Activated T-helper 9 cell treated with anti-CD3 and anti-CD28 coated beads, Interleukin-2, amount 50 U/mL, for 16 hours (primary cell): ENCODE measurements at places on chromosomes 2 and 18.
A peak's percentile ranks its signal among the peaks of the same experiment; 100 is the strongest.

DNA sequence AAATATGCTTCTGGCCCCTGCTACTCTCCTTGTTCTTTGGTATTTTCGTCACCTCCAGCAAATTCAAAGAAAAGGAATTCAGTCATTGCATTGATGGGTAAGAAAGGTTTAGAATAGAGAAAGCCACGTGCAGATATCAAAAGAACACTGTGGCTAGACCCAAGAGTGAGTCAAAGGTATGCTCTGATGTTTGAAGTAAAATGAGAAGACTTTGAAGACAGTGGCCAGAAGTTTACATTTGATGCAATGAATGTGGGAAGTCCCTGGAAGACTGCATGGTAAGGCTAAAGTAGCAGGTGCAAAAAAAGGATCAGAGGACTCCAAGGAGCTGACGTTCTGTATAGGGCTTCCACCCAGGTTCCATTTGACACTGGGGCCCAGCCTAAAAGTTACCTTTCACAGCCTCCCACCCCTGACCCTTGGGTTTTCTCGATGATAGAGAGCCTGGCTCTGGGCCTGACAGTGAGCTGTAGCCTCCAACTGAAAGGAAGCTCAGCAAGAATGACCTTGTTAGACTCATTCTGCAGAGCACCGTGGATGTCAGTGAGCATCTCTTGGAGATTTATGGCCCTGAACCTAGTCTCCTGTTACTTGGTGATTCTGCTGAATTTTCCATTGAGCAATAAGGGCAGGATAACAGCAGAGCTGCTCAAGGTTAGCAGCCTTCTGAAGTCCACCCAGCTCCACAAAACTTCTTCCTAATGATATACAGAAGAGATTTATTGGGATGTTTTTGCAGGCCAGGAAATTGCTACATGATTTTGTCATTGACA lies 223.7 kb upstream of the RBBP8 start:
- DNase-seq: no peak

DNA sequence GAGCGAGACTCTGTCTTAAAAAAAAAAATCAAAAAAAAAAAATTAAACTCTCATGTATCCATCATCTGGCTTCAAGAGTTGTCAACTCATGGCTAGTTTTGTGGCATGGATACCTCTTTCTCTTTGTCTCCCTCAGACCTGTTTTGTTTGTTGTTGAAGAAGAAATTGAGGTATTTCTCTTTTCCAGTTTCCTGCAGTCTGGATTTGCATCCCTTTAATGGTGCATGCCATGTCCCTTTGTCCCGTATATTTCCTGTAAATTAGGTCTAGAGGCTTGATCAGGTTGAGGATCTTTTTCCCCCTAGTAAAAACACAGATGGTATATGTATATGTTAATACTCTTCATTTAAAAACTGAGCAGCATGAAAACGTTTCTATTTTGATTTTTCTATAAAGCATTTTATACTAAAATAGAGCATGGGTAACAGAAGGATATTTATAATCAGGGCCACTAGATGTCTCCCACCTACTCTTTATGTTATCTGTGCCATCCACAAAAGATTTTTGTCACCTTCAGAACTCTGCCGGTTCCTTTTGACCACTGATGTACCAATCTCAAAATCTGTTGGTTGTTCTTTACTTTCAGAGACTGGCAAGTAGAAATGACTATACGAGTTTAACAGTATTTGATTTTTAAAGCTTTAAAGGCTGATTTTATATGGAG lies 80.1 kb downstream of the GALNT1 start:
- no peak for DNase-seq

GRCh38 chr2:112006076-112006410 lies 49.0 kb upstream of the TMEM87B start:
- no peak for DNase-seq

DNA sequence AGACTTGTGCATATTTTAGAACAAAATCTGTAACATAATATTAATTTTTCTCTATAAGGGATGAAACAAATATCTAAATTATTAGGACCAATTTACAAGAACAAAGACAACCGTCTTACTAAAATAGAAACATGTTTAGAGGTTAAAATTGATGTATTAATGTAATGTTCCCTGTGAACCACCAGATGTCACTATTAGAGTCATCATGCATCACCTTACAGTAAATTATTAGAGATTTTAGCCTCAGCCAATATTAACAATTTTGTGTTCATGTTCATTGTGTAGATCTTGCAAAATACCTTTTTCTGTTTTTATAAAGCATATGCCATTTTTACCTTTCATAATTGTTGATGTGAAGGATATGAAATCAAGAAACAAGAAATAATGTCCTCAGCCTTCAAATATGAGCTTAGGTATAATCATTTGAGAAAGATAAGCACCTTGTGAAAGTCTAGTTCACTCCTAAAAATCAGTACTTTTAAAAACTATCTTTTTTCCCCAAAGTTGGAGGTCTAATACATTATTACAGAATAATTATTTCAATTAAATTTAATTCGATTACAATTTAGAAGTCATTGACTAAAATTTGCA lies 344.3 kb upstream of the KCNH7 start:
- DNase-seq: no peak

DNA sequence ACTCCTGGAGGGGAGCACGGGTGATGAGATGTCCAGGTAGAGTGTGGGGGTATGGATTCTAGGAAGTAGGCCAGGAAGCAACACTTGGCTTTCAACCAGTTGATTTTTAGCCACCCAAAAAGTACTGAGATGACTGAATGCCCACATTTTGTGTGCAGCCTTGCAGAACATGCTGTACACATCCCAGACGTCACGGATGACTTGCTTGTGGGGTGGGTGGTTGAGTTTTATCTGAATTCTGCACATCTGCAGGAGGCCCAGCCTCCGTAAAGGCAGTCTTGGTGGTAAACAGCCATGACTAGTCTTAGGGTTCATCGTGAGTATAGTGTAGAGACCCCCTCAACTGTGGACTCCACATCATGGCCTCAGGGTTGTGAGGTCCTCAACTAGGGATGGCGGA lies 53.3 kb upstream of the CCDC195 start:
- no peak for DNase-seq

GRCh38 chr2:140091926-140092325 lies 1311.7 kb upstream of the NXPH2 start:
- no peak for DNase-seq

GRCh38 chr2:100562613-100563406 lies at the start of gene PDCL3:
Gene PDCL3 (plus strand): TSS chr2:100562993. CDS start chr2:100563068, 75 bp downstream.
- peak; percentile 89 for DNase-seq

- DNase-seq: no peak
Measured at GRCh38 chr2:64946769-64947247, 42.4 kb upstream of the SLC1A4 start.

DNA sequence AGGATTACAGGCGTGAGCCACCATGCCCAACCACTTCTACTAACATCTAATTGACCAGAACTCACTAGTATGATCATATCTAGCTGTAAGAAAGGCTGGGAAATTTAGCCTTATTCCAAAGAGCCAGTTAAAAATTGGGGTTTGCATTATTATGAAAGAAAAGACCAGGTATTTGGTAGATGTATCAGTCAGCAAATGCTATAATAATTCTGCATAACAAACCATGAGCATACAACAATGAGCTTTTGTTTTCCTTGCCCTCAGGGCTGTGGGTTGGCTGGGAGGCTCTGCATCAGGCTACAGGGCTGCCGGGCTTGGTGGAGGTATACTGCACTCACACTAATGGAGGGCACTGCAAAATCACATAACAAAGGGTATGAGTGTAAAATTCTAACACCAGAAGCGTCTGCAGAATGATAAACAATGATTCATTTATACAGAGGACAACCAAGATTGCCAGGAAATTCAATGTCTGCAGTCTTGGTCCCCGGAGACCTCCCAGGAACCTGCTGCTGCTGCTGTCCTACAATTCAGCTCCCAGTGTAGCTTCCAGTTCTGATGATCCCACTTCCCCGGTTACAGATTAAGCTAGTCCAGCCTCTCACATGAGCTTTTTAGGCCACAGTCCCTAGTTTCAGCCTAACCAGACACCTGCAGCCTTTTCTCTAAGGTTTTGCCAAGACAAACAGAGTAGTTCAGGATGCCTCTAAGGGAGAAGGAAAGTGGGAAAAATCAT lies 32.2 kb upstream of the ST3GAL5 start:
- DNase-seq: no peak

DNA sequence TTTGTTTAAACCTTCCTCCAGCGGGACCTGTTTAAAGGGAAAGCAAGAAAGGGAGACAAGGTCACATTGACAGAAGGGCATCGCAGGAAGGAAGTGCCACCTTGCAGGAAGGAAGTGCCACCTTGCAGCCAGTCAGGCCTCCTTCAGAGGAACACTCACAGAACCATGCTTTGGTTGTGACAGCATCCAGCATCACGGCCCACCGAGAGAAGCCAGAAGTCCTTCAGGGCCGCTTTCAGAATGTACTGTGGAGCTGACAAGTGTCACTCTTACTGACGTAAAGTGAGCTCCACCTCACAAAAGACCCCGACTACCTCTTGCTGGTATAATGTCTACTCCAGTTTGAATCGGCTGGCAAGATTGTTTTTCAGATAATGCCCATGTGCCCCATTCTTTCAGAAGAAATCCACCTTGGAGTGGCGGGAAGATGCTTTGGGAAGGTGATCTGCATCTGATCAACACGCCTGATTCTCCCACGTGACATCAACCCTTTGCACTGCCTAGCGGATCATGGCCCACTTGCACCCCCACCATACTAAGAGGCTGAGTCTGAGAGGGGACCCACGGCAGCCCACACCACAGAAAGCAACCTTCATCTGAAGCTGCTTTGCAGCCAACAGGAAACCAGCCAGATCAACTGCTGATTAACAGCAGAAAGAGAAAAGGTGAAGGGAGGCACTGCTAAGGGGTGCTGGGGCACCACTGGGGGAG lies 99.8 kb downstream of the UXS1 start:
- no peak for DNase-seq

- DNase-seq: no peak
Measured at GRCh38 chr2:8515864-8516533, 165.9 kb upstream of the ID2 start.

GRCh38 chr18:39134255-39134654 lies 1568.7 kb upstream of the CELF4 start:
- DNase-seq: no peak

DNA sequence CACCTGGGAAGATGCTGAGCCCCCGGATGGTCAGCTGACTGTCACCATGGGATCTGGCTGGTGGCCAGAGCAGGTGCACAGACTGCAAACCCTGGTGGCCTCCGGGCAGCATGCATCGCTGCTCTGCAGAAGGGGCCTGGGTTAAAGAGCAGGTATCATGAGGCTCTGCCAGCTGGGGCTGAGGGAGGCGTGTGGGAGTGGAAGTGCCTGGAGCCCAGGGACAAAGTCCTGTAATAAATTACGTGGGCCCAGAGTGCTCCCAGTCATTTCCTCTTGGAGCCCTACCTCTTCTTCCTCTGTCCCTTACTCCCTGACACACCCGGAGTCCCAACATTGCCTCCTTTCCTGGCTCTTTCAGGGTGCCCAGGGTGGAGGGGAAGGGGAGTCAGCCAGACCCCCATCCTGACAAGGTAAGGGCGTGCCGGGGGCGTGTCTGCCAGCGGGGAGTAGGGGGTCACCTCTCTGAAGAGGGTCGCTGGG lies at the start of gene MYO7B:
TSS of gene MYO7B (plus strand) at position 262 of the 480 bp plus-strand sequence. CDS start 24,040 bp downstream, outside the sequence.
- no peak for DNase-seq

DNA sequence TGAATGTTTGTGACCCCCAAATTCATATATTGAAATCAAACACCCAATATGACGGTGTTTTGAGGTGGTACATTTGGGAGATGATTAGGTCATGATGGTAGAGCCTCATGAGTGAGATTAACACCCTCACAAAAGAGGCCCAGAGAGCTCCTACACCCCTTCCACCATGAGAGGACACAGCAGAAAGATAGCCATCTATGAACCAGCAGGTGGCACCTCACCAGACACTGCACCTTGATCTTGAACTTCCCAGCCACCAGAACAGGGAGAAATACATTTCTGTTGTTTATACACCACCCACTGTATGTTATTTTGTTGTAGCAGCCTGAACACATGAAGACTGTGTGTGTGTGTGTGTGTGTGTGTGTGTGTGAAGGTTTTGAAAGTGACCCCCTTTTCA lies 58.1 kb downstream of the ST3GAL5 start:
- DNase-seq: no peak

- DNase-seq: no peak
Measured at GRCh38 chr2:199590321-199591203, 132.8 kb upstream of the SATB2 start.
